Fibroblast of skin of back (primary cell): ENCODE measurements at places on chromosomes 12 and 14.

- no peak for DNase-seq
Measured at GRCh38 chr14:75667099-75667765, 6.2 kb downstream of the TTLL5 start.

GRCh38 chr14:68285421-68286179 lies 466.0 kb downstream of the RAD51B start:
- DNase-seq, result peak; percentile 25

GRCh38 chr14:105311838-105312237 lies 2.7 kb upstream of the PACS2 start:
- DNase-seq, result no peak

DNA sequence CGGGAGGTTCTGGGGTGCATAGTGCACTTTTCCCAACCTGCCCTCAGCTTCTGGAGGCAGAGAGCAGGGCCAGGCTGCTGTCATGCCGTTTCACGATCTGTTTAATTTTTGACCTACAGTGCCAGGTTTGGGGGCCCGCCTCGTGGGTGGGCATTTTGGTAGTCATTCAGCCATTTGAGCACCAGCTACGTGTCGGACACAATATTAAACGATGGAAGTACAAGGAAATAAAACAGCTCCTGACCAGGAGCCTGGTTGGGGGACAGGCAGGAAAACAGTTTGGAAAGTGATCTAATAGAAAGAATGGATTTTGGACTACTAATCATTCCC lies 708 bp downstream of the FNTB start:
- peak; percentile 12 for DNase-seq

- DNase-seq, result no peak
Measured at GRCh38 chr14:24270537-24271133, 762 bp downstream of the RABGGTA start.

DNA sequence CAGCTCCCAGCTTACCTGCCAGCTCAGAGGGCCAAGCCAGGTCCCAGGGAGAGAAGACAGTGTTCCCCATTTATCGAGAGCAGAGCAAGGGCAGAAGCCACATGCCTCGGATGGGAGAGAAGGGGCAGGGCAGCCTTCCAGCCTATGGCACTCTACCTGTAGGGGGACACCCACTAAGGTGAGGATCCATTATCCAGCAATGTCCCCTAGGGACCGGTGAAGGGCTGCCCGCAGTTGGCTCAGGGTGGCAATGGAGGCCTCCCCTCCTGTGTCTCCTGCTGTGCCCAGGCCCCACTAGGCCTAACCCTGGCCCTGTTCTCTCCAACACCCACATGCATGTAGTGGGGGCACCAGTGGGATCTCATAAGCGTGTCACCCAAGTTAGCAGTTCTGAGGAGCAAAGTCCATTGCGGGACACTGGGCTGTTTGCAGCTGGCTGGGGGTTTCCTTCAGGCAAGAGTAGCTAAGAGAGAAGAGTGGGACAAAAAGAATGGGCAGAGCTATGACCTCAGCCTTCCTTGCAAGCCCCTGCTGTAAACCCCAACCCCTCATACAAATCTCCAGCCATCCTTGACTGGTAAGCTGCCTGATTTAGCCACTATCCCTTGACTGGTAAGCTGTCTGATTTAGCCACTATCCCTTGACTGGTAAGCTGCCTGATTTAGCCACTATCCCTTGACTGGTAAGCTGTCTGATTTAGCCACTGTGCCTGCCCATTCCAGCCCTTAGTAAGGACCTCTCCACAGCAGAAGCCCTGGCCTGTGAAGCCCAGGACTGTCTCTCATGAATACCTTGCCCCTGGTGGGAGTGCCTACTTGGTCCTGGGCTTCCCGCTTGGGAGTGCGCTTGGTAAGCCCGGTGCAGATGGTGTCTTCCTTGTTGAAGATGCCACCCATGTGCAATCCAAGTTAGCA lies 5.2 kb upstream of the ASB2 start:
- DNase-seq, result no peak

DNA sequence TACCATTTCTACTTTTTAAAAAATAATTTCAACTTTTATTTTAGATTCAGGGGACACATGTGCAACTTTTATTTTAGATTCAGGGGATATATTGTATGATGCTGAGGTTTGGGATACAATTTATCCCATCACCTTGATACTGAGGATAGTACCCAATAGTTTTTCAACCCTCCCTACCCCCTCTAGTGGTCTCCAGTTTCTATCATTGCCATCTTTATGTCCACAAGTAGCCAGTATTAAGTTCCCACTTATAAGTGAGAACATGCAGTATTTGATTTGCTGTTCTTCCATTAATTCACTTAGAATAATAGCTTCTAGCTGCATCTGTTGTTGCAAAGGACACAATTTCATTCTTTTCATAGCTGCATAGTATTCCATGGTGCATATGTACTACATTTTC lies 162.5 kb downstream of the ANKS1B start:
- no peak for DNase-seq

DNA sequence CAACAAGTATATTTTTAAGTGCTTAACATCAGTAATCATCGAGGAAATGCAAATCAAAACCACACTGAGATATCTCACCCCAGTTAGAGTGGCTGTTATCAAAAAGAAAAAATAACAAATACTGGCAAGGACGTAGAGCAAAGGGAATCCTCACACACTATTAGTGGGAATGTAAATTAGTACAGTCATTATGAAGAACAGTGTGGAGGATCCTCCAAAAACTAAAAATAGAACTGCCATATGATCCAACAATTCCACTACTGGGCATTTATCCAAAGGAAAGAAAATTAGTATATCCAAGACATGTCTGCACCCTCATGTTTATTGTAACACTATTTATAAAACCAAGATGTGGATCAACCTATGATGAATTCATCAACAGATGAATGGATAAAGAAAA lies 149.0 kb upstream of the PWP1 start:
- peak; percentile 55 for DNase-seq

GRCh38 chr12:6551496-6552139 lies 4.2 kb downstream of the IFFO1 start:
- peak; percentile 90 for DNase-seq

DNA sequence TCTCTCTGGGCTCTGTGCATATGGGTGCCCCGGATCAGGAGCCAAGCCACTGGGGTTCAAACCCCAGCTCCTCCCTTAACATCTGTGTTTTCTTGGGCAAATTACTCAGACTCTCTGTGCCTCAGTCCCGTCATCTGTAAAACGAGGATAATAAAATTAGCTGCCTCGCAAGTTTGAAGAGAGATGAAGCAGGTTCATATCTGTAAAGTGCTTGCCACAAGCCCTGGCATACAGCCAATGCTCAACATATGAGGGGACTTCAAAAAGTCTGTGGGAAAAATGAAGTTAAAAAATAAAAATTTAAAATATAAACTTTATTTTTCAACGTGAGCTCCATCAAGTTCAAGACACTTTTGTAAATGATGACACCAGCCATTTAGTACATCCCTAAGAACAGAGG lies 276.7 kb downstream of the FOXN3 start:
- no peak for DNase-seq

DNA sequence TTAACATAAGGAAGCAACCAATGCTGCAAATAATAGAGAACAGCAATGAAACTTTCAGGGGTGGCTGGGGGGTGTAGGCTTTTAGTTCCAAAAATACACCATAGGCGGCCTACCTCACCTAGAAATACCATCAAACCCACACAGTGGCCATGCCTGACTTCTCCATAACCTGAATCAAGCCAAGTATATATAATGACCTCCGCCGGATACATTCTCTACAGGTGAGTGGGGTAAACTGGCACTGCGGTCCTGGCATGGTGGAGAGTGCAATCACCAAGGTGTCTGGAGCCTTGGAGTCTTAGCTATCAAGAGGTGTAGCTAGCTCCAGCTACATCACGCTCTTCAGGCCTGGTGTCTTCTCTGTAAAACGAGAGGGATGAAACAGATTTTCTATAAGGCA lies 1.2 kb downstream of the ZBTB25 start:
- DNase-seq, result no peak

DNA sequence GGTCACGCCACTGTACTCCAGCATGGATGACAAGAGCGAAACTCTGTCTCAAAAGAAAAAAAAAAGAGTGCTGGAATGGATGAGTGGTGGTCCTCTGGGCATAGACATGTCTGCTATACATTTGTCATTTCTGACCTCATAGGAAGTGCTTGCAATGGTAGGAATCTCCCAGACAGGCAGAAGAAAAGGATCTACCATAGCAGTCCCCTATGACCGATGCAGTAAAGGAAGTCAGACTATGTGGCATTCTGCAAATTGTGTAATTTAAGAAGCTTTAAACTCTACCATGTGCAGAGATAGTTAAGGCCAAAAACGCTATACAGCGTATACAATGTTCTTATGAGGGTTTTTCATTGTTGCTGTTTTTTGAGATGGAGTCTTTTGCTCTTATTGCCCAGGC lies 24.7 kb upstream of the RAP1B start:
- no peak for DNase-seq

GRCh38 chr12:46832130-46832704 lies 6.4 kb upstream of the SLC38A4 start:
- no peak for DNase-seq

- peak; percentile 93 for DNase-seq
Measured at GRCh38 chr14:90419200-90419599, 22.4 kb downstream of the CALM1 start.

DNA sequence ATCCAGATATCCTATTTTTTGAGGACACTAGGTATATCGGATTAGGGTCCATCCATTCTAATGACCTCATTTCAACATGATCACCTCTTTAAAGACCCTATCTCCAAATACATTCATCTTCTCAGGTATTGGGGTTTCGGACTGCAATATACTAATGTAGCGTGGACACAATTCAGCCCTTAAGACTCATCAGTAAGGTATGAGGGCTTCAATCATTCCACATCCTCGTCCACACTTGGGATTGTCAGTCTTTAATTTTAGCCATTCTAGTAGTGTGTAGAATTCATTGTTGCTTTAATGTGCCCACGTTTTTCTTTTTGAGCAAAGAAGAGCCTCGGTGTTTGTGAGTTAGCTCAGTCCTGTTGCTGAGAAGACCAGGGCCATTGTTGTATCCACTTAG lies 177.0 kb upstream of the TBX3 start:
- DNase-seq, result no peak

- DNase-seq, result no peak
Measured at GRCh38 chr14:104756477-104757237, 3.7 kb downstream of the SIVA1 start.

GRCh38 chr12:57008178-57008577 lies 1.8 kb upstream of the ZBTB39 start:
- DNase-seq, result peak; percentile 70

DNA sequence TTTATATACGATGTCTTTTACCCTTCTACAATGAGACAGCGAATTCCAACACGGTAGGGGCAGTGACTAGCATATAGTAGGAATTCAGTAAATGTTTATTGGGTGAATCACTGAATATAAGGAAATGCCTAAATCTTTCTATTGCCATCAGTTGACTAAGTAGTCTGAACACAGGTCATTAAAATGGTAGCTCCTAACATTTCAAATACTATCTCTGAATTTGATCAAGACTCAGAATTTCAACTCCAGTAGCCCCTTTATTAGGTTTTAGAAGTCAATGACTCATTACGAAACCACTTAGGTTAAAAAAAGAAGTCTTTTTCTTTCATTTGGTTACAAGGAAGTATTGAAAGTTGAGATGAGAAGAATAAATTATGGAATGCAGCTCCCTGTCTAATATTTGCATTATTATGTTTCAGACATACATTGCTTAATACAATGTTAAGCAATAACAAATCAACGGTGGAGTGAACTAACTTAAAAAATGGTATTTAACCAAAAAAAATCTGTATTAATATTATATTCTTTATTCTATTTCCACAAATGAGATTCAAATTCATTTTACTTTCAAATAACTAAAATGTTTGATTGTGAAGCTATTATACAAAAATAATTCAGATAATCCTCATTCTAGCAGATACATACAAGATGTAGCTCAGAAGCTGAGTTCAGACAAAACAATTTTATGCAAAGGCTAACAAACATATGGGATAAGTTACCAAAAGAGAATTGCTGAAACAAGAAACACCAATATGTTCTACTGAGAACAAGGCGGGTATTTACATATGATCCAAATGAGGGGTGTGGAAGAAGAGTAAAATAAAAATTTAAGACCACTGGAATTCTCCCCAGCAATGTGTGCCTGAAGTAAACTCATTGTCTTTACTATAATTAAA lies 302.7 kb downstream of the CEP128 start:
- DNase-seq, result peak; percentile 94

- DNase-seq, result no peak
Measured at GRCh38 chr12:8584004-8584403, 28.7 kb downstream of the AICDA start.

DNA sequence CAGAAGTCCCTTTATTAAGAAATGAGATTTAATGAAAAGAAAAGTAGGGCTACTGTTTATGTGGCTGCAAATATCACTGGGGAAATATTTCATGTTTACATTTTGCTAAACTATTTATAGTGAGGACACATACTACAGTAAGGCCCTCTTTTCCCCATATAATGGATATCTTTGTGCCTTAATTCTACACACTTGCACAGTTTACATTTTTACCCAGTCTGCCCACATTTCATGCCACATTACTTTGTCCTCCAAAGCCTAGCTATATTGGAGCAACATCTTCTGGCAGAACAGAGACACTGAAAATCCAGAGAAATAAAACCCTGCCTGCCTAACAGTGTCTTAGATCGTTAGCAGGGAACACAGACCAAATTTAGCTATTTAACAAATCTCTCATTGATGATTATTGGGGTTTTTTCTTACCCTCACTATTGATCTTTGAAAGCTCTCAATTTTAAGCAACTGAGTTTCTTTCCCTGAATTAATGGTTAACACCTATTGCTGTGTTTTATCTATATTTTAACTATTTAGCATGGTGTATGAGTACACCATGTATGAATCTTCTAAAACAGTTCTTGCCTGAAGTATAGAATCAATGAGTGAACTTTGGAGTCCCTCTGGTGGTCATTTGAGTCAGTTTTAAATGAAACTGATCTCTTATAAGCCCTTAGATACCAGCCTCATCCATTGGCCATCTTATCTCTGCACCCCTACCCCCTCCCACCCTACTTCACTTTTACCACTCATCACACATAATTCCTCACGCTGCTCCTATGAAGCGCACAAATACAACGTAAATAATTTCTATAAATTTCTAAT lies 170.2 kb downstream of the BCAT1 start:
- DNase-seq, result peak; percentile 49

- no peak for DNase-seq
Measured at GRCh38 chr12:19447386-19447785, 8.1 kb downstream of the AEBP2 start.

DNA sequence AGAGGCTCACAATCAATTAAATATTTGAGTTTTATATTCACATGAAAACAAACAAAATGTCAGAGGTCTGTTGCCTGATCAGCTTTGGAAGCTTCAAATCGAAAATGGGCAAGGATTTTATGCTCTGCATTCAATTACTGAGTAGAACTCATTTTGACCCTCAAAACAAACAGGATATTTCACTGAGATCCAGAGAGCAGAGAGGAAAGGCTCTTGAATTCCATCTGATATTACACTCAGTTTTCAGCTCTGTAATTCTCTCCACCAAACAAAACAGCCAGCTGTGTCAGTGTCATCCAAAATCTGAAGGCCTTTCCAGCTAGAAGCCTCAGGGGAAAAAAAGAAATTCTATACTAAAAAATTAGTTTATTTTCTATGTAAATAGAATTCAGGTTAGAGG lies 128.6 kb upstream of the FLRT2 start:
- peak; percentile 33 for DNase-seq
